ENCODE measurements at places on chromosomes 3 and 15.

GRCh38 chr3:88025001-88025552, 33.7 kb downstream of the CGGBP1 start:
- DNase-seq: no peak

- no peak for DNase-seq
These were observed 87.4 kb upstream of the ADAMTS17 start for GRCh38 chr15:100429116-100429728.

DNA sequence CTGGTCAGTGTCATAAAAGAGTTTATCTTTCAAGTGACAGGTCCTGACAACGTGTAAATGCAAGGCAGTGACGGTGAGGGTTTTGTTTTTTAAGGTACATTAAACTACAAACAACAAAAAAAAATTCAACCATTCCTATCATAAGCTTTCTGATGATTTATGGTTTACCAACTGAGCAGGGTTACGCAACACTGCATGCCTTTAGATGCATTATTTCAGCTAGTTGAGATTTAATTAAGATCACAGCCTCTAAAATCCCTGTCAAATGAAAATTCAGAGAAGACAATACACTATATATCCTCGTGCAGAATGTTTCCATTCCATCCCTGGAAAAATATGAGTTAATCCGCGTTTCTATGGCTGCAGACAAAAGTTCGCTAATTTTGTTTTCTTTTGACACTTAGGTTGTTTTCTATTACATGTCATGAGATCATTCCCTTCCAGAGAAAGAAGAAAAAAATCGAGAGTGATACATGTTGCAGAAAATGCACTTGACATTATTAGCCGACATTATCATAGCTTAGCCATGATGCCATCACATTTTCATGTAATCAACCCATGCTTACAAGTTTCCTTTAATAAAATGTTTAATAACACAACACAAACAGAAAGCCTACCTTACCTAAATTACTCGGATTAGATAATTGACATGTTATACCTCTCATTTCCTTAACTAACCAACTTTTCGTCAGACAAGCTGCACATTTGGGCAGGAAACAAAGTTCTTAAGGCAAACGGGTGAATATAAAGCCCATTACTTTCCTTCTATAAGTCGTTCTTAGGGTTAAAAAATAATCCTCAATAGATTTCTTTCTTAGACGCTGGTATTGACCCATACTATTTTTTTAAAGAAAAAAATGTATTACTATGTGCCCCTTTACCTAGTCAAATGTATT, 521.2 kb downstream of the FOXP1 start:
- DNase-seq: no peak

GRCh38 chr15:80691575-80691974, 3.5 kb upstream of the ABHD17C start:
- no peak for DNase-seq

DNA sequence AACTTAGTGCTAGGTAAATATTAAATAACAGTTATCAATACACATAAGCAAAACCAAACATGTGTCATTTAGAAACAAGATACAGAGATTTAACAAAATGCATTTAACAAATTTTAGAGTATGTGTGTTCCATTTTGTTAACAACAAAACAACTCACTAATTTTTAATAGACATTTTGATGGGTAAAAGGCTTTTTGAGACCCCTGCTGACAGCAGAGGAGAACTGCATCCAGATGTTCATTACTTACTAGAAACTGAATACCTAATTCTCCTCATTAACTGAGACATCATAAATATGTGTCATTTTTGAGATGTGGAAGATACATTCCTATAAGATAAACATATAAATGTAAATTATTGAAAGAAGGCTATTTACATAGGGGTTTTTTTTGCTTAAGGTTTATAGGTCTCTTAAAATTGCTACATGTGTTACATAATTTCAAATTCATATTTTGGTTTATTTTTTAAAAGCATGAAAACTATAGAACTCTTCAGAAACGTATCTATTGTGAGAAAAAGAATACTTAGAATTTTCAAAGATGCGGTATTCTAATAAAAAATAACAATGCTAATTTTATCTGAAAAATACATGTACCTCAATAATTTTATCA, 1009.8 kb downstream of the TUSC7 start:
- DNase-seq: peak; percentile 15

- DNase-seq: no peak
These were observed 48.9 kb upstream of the AMOTL2 start for GRCh38 chr3:134423153-134423552.

Measured in KBM-7 (cell line).